Activated B cell treated with CpG ODN at 0.5 μM for 24 hours (primary cell): ENCODE measurements at places on chromosomes 2 and 18.
A peak's percentile ranks its signal among the peaks of the same experiment; 100 is the strongest.

GRCh38 chr18:58580078-58580477 lies 48.8 kb downstream of the ALPK2 start:
- peaks cover 20% of the 10 kb centered on the region for H3K4me1 ChIP-seq
- H3K27me3 ChIP-seq = no peaks in the 10 kb centered on the region
- DNase-seq = no peak
- no peak overlapping the region for H3K4me3 ChIP-seq

DNA sequence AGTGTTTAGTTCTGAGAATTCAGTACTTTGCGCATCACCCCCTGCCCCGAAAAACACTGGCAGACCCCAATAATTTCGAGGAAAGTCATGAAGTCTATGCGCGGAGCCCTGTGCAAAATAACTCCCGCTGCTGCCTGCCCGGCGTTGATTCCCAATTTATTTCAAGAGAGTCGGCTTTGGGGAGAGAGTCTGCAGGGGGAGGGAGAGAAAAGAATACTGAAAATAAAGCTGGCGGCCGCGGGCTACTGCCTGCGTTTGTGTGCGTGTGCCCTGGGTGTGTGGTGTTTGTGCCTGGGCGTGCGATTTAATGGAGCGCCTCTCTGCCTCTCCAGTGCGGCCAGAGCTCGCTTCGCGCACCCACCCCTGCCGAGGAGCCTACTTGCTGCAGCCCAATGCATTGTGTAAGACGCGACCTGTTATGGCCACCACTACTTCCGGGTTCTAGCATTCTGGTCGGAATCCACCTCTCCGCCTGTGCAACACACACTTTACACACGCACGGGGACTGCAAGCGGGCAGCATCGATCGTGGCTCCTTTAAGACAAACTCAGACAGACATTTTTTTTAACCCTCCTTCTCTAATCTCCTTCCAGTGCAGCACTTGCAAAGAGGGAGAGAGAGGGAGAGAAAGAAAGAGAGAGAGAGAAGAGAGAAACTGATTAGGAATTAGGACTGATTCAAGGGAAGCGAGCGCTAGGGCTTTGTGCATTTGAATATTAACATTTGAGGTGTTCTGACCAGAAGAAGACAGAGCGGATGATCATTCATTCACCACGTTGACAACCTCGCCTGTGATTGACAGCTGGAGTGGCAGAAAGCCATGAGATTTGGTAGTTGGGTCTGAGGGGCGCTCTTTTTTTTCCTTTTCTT lies at the start of gene MEIS1:
MEIS1 (plus strand) TSS at position 447 of the 870 bp plus-strand sequence. CDS start 732 bp downstream, outside the sequence.
- H3K36me3 ChIP-seq = no peaks in the 10 kb centered on the region
- H3K4me1 ChIP-seq = peaks cover 48% of the 10 kb centered on the region
- no peak for DNase-seq
- H3K27ac ChIP-seq = no peak within 1 kb of the TSS

DNA sequence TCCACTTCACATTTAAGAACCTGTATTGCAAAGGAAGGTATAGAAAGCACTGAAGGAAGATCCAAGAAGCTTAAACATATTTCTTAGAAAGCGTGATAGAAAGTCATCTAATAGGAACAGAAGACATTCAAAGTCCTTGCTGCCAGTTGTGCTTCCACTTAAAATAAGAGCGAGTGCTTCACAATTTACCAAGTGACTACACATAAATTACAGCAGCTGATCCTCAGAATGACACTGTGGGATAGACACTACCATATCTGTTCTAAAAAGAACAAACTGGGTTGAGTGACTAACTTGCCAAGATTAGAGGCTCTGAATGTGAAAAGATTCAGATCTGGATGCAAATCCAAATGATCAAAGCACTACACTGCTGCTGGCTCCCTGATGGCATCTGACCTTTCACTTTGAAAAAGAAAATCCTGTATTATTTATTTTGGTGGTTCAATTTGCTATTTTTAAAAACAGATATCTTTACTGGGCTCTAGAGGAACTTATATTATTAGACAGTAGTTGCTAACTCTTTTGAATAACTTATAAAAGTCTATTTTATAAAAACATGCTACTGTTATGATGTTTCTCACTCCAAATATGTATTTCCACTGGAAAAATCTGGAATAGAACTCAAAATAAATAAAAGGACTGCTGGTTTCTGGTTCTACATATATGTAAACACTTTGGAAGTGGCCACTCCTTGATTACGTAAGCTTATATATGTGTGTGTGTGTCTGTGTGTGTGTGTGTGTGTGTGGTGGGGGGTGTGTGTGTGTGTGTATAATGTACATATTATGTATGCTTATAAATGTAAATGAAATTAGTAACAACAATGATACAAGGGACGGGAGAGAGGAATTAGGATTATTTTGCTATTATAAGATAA lies 57.4 kb downstream of the KIDINS220 start:
- no peak overlapping the region for H3K4me3 ChIP-seq
- H3K36me3 ChIP-seq = peaks cover 74% of the 10 kb centered on the region
- no peak overlapping the region for H3K27ac ChIP-seq
- no peaks in the 10 kb centered on the region for H3K4me1 ChIP-seq
- no peaks in the 10 kb centered on the region for H3K27me3 ChIP-seq
- no peak for DNase-seq

DNA sequence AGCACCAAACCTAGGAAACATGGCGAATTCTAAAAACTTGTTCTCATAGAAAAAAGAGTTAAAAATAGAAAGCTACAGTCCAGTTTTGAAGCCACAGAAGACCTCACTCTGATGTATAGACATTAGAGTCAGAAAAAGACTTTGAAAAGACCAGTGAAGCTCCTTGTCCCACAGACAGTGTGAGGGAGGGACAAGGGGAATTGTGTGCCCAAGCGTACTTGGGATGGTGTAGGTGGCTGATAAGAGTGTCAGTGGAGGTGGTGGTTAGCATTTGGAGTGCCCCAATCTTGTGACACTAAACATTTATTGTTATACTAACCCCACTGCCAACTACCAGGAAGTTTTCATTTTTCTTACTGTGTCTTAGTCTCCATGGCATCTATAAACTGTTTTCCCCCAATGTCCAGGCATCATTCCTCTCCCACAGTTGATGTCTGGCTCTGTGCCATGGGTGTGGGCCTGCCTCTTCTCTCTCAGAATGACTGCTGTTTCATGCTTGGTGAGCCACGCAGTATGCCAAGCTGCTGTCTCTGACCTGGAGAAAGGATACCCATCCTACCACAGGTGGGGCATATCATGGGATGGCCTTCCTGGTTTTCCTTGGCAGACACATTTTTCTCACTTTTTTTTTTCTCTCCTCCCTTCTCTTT lies 161.4 kb downstream of the RPIA start:
- H3K27me3 ChIP-seq = no peaks in the 10 kb centered on the region
- peak overlapping the region; percentile 93 for H3K27ac ChIP-seq
- H3K4me3 ChIP-seq = peak overlapping the region; percentile 63
- no peak for DNase-seq

GRCh38 chr2:39504790-39505335 lies 67.8 kb upstream of the MAP4K3 start:
- no peak for DNase-seq
- H3K27me3 ChIP-seq = peaks cover 7% of the 10 kb centered on the region
- no peak overlapping the region for H3K27ac ChIP-seq
- no peak overlapping the region for H3K4me3 ChIP-seq
- no peaks in the 10 kb centered on the region for H3K36me3 ChIP-seq

GRCh38 chr18:34740101-34740500 lies 30.0 kb downstream of the DTNA start:
- H3K27ac ChIP-seq = no peak overlapping the region
- no peak for DNase-seq
- H3K4me3 ChIP-seq = no peak overlapping the region
- no peaks in the 10 kb centered on the region for H3K4me1 ChIP-seq
- H3K27me3 ChIP-seq = no peaks in the 10 kb centered on the region

- no peak overlapping the region for H3K27ac ChIP-seq
- H3K36me3 ChIP-seq = peaks cover 8% of the 10 kb centered on the region
- DNase-seq = no peak
- no peaks in the 10 kb centered on the region for H3K27me3 ChIP-seq
- H3K4me3 ChIP-seq = no peak overlapping the region
- H3K4me1 ChIP-seq = peaks cover 17% of the 10 kb centered on the region
Observed at GRCh38 chr18:8724452-8724851, 19.1 kb downstream of the MTCL1 start.

DNA sequence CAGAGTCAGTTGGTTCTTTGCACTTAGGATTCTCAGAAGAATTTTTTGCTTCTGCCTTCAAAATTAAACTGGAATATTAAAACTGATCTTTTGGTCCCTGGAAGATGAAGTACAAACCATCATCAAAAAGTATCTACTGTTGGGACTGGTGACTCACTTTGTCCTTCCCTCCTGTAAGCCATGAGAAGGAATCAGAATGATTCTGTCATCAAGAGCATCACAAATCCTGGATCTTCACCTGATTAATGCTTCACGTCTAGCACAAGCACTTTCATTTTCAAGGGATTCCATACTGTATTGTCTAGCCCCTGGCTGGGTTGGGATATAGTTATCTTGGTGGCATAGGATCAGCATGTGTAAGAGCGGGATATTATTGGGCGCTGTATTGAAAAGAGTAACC lies 69.3 kb upstream of the CYP1B1 start:
- peaks cover 5% of the 10 kb centered on the region for H3K27me3 ChIP-seq
- DNase-seq = no peak
- no peak overlapping the region for H3K4me3 ChIP-seq
- H3K36me3 ChIP-seq = no peaks in the 10 kb centered on the region

DNA sequence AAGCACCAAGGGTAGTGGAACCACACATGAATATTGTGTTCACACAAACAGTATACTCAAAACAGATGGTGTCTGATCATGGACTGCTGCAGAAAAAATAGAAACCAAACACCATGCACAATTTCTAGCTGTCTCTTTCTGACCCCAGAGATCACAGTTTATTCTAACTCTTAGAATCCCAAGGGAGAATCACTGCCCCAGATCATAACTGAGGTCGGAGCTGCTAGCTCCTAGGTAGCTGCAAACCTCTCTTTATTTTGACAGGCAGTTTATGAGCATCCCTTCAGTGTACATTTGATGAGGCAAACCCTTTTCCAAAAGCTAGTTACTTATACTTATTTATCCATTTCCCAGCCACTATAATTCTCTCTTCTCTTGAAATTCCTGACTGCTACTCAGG lies 439.1 kb upstream of the HNMT start:
- no peak overlapping the region for H3K4me3 ChIP-seq
- H3K27me3 ChIP-seq = no peaks in the 10 kb centered on the region

DNA sequence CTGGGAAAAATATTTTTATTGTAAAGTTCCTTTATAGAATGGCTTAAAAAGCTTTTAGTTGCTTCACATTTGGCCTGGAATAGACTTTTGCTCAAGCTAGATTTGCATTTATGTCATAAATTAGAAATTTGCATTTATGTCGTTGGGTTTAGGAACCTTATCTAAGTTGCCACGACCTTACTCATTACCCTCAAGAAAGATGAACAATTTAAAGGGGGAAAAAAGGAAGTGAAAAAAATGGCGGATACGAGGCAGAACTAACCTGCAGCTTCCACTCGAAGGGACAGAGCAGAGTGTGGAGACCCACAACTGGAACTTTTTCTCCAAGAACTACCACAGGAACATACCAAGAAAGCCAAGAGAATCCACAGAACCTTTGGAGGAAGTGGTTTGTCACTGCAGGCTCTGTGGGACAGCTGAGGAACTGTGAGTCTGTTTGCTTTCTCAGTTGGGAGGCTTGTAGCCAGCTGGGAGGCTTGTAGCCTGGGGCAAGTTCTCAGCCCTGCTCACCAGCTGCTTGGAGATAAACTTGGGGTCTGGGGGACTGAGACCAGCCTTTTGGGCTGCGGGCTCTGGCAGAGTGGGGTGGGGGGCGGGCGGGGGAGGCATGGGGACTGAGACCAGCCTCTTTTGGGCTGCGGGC lies 349.9 kb upstream of the MEIS1 start:
- H3K27me3 ChIP-seq = peaks cover 2% of the 10 kb centered on the region
- no peak overlapping the region for H3K4me3 ChIP-seq
- no peak for DNase-seq

- no peak overlapping the region for H3K27ac ChIP-seq
- H3K4me1 ChIP-seq = no peaks in the 10 kb centered on the region
Observed at GRCh38 chr2:72993147-72993932, 76.0 kb downstream of the EMX1 start.

DNA sequence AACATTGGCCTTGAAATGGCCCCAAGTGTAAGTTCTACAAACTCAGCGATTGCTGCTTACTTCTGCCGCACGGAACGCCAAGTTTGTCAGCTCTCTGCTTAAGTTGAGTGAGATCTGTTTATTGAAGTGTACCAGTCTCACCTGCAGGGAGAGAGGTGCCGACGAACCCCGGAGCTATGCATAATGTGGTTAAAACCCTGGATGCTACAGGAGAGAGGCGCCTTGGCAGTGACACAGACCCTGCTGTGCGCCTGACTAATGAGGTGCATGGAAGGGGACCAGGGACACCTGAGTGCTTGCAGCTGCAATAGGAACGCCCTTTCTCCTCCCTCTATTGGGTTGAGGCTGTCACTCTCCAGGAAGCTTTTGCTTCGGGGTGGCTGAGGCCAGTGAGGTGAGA lies 979 bp downstream of the SLC9A2 start:
- H3K27ac ChIP-seq = no peak overlapping the region
- H3K36me3 ChIP-seq = no peaks in the 10 kb centered on the region
- H3K27me3 ChIP-seq = peaks cover 45% of the 10 kb centered on the region
- peaks cover 7% of the 10 kb centered on the region for H3K4me1 ChIP-seq

DNA sequence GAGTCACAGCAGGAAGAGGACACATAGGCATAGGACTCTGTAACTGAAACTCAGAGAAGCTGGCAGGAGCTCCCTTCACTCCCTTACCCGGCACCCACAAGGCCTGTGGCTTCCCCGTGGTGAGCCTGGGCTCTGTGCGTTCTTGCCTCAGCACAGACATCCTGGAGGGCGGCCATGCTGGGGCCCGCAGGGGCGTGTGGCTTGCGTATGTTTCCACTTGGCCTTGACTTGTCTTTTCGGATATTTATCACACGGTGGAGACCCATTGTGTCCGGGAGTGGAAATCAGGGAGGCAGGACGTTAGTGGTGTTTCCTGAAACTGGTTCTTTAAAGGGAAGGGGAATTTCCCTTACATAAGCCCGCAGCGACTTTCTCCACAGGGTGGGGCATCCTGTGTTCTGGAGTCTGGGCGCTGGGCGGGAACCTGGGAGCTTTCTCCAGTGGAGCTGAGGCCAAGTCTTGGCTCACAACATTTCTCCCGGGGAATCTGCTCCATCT lies 49.9 kb upstream of the EML6 start:
- H3K4me3 ChIP-seq = peak overlapping the region; percentile 64
- H3K36me3 ChIP-seq = peaks cover 25% of the 10 kb centered on the region
- peak overlapping the region; percentile 84 for H3K27ac ChIP-seq
- H3K4me1 ChIP-seq = peaks cover 34% of the 10 kb centered on the region
- DNase-seq = no peak
- H3K27me3 ChIP-seq = no peaks in the 10 kb centered on the region

- H3K36me3 ChIP-seq = peaks cover 65% of the 10 kb centered on the region
- peaks cover 8% of the 10 kb centered on the region for H3K4me1 ChIP-seq
- H3K4me3 ChIP-seq = no peak overlapping the region
Observed at GRCh38 chr2:165895974-165896373, 57.6 kb downstream of the TTC21B start.

- DNase-seq = no peak
- no peaks in the 10 kb centered on the region for H3K27me3 ChIP-seq
- H3K36me3 ChIP-seq = no peaks in the 10 kb centered on the region
- no peak overlapping the region for H3K27ac ChIP-seq
- no peaks in the 10 kb centered on the region for H3K4me1 ChIP-seq
Observed at GRCh38 chr18:11310476-11311086, 161.2 kb upstream of the PIEZO2 start.
